ENCODE measurements at places on chromosomes 6 and 20.

DNA sequence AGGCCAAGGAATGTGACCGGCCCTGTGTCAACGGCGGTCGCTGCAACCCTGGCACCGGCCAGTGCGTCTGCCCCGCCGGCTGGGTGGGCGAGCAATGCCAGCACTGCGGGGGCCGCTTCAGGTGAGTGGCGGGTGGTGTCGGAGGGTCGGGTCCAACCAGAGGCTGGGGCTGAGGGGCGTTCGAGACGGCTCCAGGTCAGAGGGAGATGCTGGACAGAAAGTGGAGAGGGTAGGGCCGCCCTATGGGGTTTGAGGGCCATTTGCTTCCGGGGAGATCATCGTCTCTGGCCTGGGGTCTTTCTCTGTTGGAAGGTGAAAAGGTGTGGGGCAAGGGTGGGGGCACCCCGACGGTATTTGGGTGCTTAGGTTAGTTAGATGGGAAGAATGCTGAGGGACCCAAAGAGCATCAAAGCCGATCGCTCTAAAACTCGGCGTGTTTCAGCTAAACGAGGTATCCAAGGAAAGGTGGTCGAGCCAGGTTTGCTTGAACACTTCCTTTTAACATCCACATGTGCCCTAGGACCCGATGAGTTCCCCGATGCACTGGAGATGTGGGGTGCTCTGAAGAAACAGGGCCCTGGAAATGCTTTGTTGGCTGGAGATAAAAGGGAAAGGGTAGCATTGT lies 691 bp downstream of the ATRN start:
- DNase-seq: no peak

DNA sequence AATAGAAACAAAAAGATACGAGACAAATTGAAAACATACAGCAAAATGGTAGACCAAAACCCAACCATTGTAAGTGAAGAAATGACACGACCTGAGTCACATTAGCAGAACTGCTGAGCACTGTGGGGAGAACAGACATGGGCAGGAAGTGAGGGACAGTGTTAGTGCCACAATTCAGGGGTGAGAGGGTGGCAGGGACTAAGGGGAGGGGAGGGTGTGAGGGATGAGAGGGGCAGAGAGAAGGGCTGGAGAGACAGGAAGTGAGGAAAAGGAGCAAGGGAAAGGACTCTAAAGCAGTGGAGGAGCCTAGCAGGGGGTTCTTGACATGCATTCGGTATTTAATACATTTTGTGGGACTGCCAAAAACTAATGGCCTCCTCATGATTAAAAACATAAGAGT lies 45.0 kb upstream of the TRIM26 start:
- DNase-seq: no peak

DNA sequence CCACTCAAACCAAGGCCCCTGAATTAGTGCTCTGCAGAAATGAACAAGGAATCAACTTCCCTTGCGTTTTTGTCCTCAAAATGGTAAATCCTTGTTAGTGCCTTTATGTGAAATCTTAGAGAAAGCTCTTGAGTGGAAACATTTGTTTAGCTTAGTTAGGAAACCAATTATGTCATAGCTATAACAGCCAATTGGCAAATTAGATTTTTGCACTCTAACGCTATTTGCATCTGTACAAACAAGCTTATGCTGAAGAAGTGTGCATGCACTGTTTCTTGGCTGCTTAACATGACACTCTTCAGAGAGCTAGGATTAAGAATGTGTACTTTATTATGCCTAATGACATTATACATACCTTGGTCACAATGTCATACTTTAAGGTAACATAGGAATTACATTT lies 622.6 kb upstream of the SLC35B3 start:
- DNase-seq: no peak

- DNase-seq: no peak
These were observed 71.3 kb downstream of the HACE1 start for GRCh38 chr6:104788400-104788799.

GRCh38 chr6:163195721-163196691 lies 218.5 kb upstream of the QKI start:
- DNase-seq: no peak

GRCh38 chr6:104597541-104598050 lies 262.1 kb downstream of the HACE1 start:
- DNase-seq: no peak

DNA sequence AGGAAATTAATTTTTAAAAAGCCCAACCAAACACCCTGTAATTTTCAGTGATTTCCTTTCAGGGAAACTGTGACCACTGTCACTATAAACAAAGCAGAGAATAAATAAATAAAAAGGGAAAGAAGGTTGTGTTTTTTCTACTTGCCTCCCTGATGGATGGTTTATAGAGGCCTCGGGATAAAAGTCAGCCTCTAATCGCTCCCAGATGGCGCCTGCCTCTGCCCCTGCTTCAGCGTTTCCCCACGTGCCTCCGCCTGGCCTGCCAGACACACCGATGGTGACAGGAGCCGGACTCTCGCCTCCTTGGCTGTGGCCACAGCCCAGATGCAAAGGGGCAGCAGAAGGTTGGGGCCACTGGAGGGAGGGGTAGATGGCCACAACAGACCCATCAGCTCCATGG lies 327.7 kb downstream of the CDC5L start:
- DNase-seq: no peak

GRCh38 chr6:133623065-133623464 lies 265.8 kb upstream of the TCF21 start:
- DNase-seq: no peak

DNA sequence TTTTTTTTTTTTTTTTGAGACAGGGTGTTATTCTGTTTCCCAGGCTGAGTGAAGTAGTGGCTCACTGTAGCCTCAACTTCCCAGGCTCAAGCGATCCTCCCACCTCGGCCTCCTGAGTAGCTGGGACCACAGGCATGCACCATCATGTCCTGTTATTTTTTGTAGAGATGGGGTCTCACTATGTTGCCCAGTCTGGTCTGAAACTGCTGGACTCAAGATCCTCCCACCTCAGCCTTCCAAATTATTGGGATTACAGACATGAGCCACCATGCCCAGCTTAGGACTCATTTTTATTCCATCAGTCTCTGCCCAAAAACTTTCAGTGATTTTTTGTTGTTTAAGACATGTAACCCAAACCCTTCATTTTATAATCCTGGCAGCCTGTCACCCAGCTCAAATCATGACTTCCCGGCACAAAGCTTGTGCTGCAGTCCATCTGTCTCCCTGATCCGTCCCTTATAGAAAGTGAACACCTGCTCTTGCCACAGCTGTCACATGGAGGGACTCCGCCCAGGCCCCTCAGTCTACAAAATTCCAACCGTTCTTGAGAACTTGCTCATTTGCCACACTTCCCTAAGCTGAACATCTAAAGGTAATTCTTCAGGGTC lies 183.9 kb upstream of the JARID2 start:
- DNase-seq: no peak

DNA sequence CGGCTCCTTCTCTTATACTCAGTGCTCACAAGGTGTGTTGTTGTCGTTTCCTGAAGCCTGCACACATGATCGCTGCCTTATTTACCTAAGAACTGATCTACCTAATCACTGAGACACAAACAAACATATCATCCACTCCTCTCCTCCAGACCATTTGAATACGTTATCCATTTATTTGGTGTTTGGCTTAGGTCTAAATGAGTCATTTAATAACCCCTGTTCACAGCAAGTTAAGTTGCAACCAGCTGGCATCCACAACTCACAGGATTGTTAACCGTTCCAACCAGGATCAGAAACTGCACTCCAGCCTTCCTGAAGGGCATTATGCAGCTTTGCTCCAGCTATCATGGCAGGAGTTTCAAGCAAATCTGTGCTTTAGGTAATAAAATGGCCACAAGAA lies 511.1 kb upstream of the MAP3K7 start:
- DNase-seq: no peak

DNA sequence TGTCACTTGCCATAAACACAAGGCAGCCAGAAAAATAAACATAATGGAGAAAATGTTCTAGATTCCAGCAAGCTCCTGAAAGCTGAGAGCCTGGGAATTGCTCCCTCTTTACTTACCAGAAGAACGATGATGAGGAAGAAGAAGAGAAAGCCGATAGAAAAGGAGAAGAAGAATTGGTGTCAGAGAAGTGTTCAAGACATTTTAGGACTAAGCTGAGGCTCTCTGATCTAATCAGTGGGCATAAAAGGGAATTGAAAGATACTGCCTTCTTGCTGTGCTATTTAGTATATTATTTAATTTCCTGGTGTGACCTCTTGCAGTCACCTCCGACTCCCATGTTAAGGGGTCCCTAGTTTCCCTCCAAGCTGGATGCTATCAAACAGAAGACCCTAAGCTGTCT lies 316.6 kb upstream of the JARID2 start:
- no peak for DNase-seq

GRCh38 chr6:30483677-30484279 lies 5.5 kb upstream of the HLA-E start:
- DNase-seq: no peak

GRCh38 chr6:107763946-107764345 lies 60.2 kb downstream of the SCML4 start:
- DNase-seq: no peak

DNA sequence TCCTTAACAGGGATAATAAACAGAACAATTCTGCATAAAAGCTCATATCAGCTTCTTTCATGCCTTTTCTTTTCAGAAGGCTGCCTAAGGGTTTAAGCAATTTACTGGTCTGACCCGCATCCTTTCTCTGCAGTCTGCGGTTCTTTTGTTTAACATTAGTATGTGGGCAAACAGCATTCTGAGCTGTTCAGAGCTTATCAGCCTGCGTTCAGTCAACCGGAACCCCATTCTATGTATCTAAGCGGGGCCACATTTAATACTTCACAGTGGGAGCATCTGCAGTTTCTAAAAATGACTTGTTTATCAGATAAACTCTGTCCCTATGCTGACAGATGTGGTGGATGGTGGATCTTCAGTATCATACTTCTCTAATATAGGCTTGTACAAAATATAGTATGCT lies 758.9 kb upstream of the MMS22L start:
- DNase-seq: no peak

GRCh38 chr6:45548657-45549515 lies 171.2 kb upstream of the SUPT3H start:
- DNase-seq: no peak

- DNase-seq: no peak
These were observed 50.6 kb downstream of the CHD6 start for GRCh38 chr20:41567615-41568014.

DNA sequence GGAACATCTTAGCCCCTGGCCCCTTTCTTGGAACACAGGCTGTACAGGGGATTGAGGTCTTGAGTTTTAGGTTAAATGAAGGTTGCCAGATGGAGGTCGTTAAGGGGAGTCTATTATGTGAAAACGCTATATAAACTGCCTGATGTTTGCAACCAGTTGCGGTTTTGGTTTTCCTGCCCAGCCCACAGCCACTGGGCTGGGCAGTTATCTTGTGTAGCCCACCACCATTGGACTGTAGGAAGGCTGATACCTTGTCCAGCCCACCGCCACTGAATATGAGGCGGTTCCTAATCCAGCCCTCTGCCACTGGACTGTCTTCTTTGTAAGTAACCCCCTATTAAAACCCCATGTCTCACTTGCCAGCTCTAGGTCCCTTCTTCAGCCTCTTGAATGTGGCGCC lies 42.3 kb upstream of the COL21A1 start:
- DNase-seq: no peak

- no peak for DNase-seq
These were observed 114.5 kb downstream of the SYCP2 start for GRCh38 chr20:59818911-59819310.

DNA sequence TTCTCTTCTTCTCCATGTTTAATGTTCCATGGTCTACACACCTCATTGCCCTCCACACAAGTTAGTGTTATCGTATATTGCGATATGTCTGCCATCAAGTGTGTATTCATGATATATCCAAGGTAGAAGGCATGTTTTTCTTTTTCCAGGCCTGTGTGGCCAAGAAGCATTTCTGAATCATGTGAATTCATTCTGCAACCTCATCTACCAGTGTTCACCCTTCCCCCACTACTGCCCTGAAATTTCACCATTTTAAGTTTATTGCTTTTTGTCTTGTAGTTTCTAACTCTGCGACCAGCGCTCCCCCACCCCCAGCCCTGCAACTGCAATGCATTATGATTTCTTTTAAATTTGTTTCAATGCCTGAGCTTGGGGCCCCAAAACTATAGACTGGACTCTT lies 618.0 kb upstream of the FLRT3 start:
- no peak for DNase-seq

GRCh38 chr20:41047975-41048305 lies 19.3 kb downstream of the TOP1 start:
- no peak for DNase-seq

DNA sequence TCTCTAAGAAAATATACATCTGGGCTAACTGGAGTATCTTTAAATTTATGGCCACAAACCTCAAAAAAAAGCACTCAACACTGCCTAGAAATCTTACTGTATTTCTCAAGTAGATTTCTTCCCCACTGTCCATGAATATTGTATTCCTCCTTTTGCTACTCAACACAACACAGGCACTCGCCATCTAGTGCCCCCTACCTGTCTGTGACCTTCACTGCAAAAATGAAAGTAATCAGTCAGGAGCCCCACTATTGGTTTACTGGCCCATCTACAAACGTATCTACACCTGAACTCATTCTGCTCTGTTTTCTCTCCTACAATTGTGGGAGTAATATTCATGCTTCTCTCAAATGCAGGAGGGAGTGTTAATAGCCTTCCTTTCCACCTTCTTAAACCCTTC lies 58.3 kb downstream of the LY86 start:
- no peak for DNase-seq

GRCh38 chr6:117034547-117034946 lies 157.5 kb downstream of the RFX6 start:
- DNase-seq: no peak

DNA sequence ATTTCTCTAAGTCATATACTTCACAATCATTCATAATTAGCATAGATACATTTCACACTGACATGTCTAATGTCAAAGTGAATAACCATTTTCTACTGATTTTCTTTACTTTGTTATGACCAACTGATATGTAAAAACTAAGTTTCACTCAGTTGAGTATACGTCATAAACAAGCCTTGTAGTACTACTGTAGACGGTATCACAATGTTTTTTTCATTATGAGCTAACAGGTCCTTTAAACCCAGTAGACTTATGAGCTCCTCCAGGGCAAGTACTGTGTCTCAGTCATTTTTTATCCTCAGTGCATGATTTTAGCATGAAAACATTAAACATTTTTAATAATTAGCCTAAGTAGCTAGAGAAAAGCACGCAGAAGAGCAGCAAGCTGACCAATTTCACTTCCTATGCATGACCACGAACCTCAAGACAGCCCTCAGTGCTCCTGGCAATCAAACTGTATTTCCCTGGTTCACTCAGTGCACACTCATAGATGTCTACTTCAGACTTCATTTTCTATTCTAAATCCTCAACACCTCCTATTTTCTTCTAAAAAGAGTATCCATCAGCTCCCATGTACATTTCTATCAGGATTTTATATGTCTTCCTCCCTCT lies 32.0 kb upstream of the TFAP2D start:
- no peak for DNase-seq

GRCh38 chr6:104537180-104537579 lies 322.5 kb downstream of the HACE1 start:
- DNase-seq: no peak

DNA sequence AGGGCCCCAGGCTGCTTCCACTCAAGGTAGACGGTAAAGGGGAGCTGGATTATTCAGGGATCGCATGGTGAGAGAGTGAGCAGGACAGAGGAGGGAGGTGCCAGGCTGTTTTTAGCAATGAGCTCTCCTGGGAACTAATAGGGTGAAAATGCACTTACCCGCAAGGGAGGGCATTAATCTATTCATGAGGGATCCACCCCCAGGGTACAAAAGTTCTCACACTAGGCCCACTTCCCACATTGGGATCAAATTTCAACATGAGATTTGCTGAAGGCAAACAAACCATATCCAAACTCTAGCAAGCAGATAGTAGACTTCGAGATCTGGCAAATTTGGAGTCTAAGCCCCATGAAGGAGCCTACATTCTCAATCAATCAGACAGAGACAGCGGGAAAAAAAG lies 408.6 kb downstream of the RNF144B start:
- no peak for DNase-seq

GRCh38 chr6:157570752-157571151 lies 189.8 kb downstream of the ZDHHC14 start:
- DNase-seq: no peak
